ENCODE measurements at places on chromosomes 5 and 9. TPM values are rescaled to one million over a fixed set of nuclear protein-coding genes. Genes with fewer than 3 reads are reported as not detected.

DNA sequence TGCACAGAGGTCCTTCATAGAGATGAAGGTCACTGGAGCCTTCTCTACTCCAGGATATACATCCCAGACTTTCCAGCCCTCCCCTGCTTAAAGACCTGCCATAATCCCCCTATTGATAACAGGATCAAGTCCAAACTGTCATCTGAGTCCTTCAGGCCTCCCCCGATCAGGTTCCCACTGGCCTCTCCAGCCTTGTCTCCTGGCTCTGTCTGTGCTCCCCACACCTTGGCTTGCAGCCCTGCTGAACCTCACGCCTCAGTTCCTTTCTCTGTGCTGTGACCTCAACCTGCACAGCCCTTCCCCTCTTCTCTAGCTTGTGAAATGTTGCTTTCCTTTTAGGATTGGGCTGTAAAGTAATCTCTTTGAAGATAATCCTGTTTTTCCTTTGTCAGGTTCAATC lies 2.5 kb upstream of the HRH2 start:
- DNase-seq = no peak

DNA sequence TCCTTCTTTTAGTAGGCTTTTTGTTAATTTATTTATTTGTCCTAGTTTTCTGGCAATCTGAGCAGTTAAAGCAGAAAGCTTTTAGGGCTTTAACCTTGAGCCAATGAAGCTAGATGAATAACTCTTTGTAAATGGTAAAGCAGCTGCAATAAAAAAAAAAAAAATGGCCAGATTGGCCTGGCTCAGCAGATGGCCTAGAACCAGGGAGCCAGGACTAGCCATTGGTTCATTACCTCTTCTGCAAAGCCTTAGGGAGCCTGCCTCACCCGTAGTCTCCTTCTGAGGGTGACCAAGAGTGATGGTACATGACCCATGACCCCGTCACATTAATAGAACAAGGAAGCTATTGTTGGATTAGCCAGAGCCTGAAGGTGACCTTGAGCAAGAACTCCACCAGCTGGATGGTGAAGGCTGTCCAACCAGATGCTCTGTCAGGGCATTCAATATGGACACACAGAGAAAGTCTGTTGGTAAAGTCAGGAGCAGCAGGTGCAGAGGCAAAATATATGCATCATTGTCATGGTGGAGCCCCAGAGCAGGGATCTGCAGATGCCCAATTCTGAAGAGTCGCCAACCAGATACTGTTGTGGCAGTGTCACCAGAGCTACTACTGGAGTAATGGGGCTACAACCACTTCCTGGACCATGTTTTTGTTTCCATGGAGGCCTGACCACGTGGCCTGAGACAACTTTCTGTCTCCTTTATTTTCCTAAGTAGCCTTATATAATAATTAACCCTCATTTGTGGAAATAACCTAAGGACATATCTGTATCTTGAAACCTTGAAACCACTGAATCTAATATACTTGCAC lies 100.7 kb downstream of the MTX3 start:
- DNase-seq = no peak

DNA sequence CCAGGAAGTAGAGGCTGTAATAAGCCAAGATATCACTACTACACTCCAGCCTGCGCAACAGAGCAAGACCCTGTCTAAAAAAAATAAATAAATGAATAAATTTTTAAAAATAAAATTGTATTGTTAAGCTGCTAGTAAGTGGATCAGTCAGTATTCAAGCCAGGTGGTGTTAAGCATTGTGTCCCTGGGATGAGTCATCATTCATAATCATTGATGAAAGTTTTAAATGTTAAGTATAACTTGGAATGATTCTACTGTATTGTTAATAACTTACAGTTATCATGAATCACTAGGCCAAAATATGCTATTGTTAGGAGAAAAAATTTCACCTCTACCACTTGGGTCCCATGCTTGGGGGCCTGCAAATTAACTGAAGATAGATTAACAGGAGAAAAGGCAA lies 38.2 kb downstream of the MED10 start:
- no peak for DNase-seq

DNA sequence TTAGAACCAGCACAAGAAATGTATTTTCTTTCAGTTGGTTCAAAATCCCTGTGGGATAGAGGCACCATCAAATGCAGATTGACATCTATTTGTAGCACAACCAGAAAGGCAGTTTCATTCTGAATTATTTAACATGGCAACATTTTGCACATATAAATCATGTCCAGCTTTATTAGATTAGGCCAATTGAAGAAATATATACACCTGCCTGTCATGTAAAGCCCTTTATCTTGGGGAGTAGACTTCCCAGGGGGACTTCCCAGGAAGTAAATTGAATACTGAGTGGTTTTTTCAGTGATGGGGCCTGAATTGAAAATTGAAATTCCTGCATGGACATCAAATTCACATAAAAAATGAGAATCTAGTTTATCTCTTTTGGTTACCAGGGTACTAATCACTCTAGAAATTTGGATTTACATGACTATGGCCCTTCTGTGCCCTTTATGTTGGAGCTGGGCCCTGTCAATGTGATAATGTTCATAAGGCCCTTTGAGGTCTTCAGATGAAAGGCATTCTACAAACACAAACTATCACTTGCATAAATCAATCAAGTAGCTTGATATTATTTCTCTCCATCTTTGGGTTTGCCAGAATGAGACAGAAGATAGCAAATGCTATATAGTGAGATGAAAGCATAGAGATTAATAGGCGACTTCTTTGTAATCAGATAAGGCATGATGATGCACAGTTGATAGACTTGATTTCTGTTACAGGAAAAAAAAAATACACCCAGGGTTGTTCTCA lies 26.2 kb upstream of the ZNF608 start:
- DNase-seq = no peak

GRCh38 chr9:131296906-131297500 lies 7.5 kb downstream of the PLPP7 start:
- no peak for DNase-seq

DNA sequence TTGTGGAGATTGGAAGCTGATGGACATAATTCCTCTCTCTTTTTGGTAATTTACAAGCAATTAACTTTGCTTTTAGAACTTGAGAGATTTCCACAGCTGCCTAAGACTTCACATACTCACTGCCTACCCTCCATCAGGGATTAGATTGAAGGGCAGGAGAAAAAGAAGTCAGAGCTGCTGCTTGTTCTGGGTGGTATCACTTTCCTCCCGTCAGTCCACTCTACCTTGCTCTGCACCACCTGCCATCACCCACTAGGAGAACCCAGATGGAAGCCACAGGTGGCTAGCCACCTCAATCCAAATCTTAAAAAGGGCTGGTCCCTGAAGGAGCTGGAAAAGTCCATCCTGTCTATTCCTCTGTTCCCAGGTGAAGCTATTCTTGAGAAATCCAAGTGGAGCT lies 10.5 kb downstream of the IRF1 start:
- DNase-seq = no peak

DNA sequence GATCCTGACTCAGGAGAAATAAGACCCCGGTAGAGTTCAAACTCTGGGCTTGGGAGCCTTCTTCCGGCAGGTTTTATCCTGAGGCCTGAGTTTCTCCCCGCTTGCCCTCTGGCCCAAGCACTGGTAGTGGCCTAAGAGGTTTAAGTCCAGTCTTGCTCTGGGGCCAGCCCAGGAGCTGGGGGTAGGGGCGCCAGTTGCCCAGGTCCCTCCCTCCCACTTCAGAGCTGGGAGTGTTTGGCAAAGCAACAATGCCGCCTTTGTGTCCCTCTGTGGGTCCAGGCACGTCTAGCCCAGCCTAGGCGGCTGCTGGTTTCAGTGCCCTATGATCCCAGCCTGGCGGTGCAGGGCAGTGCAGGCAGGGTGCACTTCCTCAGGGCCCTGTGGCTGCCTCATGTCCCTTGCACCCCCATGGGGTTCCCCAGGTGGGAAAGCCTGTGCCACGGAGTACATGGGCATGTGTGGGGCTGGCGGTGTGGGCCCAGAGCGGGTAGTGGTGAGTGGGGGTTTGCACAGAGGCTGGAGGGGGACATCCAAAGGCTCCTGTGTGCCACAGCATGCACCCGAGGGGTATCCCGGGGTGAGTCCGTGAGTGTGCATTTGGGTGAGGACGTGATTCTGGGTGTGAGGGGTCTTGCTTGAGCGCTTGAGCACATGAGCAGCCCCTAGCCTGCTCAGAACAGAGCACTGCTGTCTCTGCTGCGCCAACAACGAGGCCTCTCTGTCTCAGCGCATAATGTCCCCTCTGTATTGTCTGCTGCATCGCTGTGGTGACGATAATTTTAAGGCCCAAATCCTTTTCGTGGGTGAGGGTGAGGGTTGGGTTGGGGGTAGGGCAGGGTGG lies 61.7 kb upstream of the PSD2 start:
- peak; percentile 41 for DNase-seq

GRCh38 chr9:135500525-135501260 lies at the start of gene MRPS2:
TSS of gene MRPS2 (plus strand) at chr9:135500682. CDS start at chr9:135500711, 29 bp downstream.
- DNase-seq = peak; percentile 83

GRCh38 chr9:133726401-133727276 lies 11.5 kb downstream of the SARDH start:
- DNase-seq = peak; percentile 95

DNA sequence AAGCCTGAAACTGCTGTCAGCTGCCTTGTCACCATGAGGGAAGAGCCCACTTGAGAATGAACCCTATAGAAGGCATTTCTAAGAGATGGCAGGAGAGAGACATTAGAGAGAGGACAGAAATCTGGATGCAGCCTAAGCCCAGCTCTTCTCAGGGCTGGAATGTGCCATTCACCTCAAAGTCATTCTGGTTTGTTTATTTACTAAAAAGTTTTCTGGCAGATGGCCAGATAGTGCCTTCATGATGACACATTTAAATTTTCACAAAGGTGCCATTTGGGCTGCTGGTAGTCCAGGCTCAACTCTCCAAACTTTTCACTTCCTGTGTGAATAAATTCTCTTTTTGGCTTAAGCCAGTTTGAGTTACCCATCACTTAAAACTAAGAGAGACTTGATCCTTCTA lies 144.6 kb upstream of the ZNF366 start:
- no peak for DNase-seq

DNA sequence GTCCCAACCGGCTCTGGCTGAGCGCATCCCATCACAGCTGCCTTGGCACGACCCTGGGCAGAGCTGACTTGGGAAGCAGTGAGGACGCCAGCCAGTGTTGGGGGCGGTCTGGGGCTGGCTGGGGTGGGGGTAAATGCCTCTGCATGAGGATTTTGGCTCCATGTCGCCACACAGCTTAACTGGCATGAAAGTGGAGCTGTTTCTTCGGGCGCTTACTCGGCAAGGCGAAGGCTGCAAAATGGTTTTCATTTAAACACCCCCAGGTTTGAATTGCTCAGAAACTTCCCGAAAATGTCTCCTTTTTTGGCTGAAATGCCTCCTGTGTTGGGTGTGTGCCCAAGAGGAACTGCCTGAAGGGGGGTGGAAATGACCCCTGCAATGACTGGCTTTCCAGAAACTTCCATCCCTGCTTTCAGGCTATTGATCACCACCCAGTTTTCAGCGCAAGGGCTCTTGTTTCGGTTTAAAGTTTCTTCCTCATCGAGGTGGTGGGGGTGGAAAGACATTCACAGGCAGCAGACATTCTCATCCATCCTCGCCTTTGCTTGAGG lies 38.3 kb downstream of the PTGES start:
- no peak for DNase-seq

- DNase-seq = no peak
Observed at GRCh38 chr9:112764344-112764743, 13.8 kb downstream of the SNX30 start.

DNA sequence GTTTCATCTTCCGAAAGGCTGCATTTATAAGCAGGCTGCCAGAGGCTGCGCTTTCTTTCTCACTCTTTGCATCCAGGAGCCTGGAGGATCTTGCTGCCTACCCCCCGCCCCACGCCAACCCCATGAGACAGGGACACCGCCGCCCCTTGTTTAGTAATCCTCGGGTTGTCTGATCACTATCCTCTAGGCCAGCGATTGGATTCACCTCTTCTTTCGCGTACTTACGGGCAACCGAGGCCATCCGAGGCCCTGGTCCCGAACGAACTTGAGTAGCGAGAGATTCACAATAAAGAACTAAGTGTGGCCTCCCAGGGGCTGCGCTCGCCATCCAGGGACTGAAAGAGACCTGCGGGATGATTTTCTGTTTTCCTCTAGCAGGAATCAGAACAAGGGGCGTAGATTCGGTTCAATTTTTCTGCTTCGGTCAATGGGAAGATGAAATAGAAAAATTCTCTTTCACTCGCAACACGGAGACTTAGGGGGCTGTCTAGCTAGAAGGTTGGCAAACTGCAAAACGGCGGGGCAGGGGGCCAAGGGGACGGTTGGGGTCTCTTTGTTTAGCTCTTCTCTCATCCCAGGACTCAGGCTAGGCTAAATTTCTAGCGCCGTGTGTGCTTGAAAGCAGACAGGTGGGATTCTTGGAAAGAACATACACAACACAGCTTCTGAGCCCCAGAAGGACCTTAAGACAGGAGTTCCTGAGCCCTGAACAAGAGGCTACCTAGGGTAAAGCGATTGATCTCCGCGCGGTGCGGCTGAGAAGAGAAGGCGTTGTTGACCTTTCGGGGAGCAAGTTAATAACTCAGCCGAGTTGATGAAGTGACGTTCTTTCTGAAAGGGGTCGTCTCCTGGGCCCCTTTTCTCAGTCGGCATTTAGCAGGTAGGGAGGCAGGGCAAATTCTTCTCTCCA lies 5.8 kb upstream of the ISL1 start:
- no peak for DNase-seq

- DNase-seq = no peak
Observed at GRCh38 chr5:72314571-72315172, 5.4 kb downstream of the MRPS27 start.

GRCh38 chr9:33924978-33925797 lies 108.2 kb downstream of the UBE2R2 start:
- DNase-seq = peak; percentile 85

GRCh38 chr5:4017076-4017803 lies 421.6 kb downstream of the IRX1 start:
- no peak for DNase-seq

DNA sequence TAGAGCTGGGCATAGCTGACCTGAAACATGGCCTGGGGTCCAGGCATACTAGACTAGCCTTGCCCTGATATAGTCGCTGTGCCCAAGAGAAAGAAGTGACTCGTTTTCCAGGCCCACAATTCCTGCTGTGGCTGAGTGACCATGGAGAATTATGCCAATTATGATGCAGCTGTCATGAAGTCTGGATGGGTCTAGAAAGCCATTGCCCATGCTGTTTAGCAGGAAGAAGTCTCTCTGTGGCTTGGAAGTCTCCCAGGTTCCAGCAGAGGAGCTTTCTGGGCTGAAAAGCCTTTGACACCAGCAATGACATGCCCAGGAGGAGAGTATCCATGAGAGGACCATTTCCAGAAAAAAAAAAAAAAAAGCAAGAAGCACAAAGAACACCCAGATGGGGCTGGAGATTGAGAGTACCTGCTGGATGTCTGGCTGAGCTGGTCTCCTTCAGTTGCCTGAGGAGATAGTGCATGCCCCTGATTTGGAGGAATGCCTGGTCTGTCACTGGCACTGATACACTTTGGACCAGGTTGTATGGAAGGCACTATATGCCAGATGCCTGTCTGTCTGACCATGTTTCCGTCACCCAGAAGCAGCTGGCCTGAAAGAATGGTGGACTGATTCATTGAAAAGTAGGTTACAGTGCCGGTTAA lies 128.0 kb upstream of the EPB41L4A start:
- DNase-seq = peak; percentile 70

- peak; percentile 20 for DNase-seq
Observed at GRCh38 chr9:631596-631995, 209.9 kb upstream of the DMRT1 start.

- DNase-seq = no peak
Observed at GRCh38 chr5:144864118-144864517, 693.4 kb downstream of the KCTD16 start.

The IL33 gene
- total RNA-seq = not detected

The NMUR2 gene
- total RNA-seq = not detected

The C5orf52 gene
- not detected for total RNA-seq

The SPOCK1 gene
- not detected for total RNA-seq

The ANKRD20A1 gene
- total RNA-seq = 0.41 TPM

The IFNA4 gene
- total RNA-seq = not detected

The SHISAL2B gene
- total RNA-seq = 5.1 TPM

The PCA3 gene
- not detected for total RNA-seq

The PRDM9 gene
- not detected for total RNA-seq

The ACOT12 gene
- not detected for total RNA-seq

Measured in G401 (cell line).